ENCODE measurements at places on chromosomes 2 and 18.

- DNase-seq = no peak
These were observed 283.0 kb downstream of the RND3 start for GRCh38 chr2:150204451-150204850.

- DNase-seq = no peak
These were observed 445.6 kb upstream of the POU3F3 start for GRCh38 chr2:104408266-104408665.

DNA sequence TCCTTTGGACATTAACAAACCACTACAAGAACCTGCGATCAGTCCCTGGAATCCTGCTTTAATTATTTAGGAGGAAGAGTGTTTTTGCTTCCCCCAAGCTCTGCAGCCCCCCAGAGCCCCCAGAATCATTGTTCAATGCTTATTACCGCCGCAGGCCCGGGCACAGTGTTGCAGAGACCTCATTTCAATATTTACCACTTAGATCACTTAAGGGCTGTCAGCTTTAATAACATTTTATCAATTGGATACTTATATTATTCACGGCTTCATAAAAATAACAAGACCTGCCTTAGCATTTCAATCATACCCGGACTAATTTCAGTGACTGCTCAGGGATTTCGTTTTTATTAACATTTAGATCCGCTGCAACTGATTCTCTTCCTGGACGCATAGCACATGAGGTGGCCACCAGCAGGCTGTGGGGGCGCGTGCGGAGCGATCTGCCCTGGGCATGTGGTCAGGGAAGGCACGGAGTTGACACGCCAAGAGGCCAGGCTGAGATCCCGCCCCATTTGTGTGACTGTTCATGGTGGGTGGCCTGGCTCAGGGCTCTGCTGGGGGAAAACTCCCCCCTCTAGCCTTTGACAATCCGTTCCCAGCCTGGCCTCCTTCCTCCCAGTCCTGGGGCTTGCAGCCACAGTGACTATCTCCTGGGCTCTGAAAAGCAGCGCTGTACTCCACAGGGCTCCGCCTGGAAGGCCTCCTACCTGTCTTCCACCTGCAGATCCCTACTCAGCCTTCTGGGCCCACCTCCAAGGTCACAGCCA lies 267.6 kb downstream of the SRBD1 start:
- DNase-seq = no peak

GRCh38 chr2:143241403-143242088 lies 112.3 kb downstream of the ARHGAP15 start:
- DNase-seq = no peak

DNA sequence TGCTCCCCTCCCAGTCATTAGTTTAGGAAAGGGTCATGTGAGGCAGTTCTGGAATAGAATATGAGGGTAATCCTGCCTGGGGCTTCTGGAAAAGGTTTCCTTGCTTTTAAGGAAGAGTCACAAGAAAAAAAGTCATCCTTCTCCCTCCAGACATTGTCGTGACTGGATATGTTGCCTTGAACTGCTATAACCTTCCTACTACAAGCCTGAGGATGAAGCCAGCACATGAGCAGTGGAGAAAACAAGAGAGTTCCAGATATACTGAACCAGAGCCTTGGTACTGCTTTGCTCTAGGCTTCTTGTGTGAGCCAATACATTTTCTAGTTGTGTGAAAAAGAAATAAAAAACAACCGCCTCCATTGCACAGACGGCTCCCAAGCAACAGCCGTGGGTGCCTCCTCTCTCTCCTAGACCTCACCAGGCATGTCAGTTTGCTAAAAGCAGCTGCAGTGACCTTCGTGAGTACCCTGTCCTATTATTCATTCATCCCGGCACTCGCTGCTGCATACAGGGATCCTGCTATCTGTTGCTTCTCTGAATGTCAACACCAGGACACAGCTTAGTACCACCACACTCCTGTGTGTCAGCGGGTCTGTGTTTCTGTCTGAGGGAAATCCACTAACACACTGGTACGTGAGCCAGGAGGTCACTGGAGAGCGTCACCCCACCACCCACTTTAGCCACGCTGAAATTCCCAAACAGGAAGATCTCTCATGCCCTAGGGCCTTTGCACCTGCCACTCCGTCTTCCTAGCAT lies 186.7 kb downstream of the KLHL29 start:
- no peak for DNase-seq

DNA sequence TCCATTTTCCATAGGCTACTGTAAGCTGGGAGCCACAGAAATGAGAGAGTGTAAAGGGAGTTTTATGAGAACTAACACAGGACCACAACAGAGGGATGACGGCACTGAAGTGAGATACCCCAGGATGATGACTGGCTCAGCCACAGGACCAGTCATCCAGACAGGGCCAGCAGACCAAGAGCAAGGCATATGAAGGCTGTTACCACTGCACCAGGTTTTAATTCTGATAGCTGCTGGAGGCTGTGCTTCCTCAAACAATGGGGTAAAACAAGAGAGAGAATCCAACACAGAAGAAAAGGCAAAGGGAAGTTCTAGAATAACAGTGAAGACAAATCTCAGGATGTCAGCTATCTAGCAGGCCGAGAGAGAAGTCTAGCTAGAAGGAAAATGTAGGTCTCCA lies 94.9 kb downstream of the BCL2 start:
- no peak for DNase-seq

DNA sequence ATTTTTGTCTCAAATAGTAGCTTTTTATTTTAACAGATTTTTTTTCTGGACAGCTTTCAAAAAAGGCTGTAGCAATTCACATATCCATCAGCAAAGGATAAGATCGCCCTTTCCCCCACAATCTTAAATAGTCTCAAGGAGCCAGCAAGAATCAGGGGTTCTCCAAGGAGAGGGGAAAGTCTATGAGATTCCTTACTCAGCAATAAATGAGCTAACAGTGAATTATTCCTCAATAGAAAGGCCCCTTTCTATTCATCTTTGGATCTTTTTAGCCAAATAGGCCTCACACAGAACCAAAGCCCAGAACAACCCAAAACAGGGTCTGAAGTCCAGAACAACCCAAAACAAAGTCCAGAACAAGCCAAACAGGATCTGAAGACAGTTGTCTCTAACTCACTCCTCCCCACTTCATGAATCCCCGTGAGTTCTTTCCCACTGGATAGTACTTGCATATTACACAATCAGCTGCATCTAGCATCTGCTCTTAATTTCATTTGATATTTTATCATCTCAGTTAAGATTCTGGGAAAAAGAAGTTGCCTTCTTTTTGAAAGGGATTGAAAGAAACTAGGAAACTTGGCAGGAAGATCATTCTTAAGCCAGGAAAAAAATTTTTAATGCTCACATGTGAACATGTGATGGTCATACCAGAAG lies 3.4 kb upstream of the DHRS9 start:
- no peak for DNase-seq

GRCh38 chr18:78831603-78832002 lies 148.0 kb upstream of the SALL3 start:
- no peak for DNase-seq

DNA sequence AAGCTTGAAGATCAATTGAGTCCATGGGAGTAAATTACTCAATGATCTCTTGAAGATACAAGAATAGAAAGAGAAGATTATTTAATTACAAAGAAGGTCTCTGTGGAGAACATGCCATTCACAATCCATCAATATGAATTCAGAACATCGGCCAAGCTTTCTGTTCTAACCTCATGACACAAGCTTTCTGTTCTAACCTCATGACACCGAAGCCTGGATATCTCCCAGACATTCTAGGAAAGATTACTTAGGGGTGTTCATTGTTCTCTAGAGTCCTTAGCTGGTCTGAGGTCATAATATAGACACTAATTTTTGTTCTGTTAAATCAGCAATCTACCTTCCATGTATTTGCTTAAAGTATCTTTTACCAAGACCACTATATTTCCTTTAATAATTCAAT lies 95.5 kb downstream of the RDH14 start:
- DNase-seq = no peak

- DNase-seq = no peak
These were observed 22.5 kb upstream of the RAB31 start for GRCh38 chr18:9685615-9685890.

DNA sequence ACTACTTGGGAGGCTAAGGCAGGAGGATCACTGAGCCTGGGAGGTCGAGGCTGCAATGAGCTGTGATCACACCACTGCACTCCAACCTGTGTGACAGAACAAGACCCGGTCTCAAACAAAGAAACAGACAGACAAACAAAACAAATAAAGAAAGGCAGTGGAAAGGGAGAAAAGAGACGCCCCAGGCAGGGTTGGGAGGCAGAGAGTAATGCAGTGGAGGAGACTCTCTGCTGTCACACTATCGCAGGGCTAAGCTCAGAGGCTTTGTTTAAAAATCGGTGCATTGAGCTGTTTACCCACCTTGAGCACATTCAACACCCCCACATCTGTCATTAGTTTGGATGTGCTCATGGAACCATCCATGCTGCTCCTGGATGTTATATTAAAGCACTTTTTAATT lies 84.2 kb upstream of the RMP24 start:
- DNase-seq = no peak

GRCh38 chr18:52287151-52287550 lies 52.8 kb upstream of the DCC start:
- DNase-seq = no peak

DNA sequence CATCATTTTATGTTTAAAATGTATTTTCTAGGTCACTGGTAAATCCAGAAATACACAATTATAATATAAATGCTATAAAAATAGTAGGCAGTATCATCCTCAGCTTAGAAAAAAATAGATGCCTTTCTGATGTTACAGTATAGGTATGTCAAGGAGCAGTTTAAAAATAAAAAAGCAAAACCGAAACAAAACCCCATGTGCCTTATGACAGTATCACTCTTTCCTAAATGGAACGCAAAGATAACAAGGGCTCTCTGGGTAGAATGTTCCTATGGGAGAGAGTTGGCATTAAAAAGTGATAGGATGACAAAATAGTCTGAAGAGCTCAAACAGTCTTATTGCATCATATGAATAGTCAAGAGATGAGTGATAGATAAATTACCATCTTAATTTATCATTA lies 172.1 kb downstream of the DSC3 start:
- DNase-seq = no peak

DNA sequence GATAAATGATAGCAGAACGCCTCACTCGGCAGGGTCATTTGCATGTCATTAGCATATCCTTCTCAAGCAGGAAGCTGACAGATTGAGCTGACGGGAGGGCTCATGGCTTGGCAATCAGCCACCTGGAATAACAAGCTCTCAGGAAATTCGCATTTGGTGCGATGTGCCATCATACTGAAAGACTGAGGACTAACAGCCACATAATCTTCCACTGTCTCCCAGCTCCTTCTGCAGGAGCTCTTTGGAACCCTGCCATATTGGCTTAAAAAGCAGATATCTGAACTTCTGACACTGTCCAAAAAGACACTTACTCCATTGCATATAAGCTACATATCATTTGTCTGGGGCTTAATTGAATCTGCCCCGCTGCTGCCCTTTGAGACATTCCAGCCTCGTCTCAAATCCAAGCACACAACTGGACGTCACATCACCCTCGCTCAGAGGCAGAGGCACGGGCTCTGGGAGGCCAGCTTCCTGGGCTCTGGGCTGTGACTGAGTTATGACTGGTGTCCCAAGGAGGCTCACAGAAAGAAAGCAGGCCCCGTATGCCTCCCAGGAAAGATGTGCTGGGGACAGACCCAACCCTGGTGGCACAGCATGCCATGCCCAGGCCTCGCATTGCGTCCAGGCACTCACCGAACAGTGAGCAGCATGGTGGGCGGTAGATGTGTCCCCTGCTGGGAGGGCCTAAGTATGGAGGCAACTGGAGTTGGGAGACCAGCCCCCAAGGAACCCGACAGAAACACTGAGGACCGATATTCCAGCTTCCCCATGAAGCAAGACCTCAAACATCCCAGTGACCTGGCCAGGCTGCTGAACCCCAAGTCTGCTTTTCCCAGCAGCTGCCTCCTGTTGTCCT lies 228.0 kb downstream of the ATAD2B start:
- DNase-seq = no peak

- DNase-seq = no peak
These were observed 125.6 kb downstream of the HRH4 start for GRCh38 chr18:24585996-24586566.

DNA sequence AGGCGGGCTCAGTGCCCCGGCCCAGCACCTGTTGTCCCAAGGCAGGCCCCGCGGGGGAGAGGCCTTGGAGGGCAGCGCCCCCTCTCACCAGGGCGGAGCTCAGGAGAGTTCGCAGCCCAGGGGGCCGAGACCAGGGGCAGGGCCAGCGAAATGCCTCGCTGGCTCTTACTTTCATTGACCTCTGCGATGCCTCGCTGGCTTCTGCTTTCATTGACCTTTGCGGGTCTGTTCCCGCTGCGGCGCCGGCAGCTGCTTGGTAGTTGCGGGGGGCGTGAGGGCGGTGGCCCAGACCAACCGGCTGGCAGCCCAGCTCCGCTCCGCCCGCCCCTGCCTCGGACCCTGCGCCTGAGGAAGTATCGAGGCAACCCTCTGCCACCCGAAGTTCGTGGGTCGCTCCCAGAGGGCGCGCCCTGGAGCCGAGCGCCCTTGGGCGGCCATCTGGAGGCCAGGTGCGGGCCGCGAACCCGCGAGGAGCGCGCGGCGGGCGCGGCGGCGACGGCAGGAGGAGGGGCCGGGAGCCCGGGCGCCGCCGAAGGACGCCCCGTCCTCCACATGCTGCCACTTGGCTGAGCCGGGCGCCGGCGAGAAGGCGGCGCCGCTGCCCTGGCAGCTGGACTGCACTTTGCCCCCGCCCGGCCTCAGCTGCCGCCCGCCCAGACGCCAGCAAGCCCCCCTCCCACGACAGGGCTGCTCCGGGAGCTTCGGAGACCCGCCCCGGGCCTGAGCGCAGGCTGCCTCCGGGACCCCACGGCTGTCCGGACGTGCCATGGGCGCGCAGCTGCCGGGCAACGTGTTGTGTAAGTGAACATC lies 118.0 kb upstream of the MSTN start:
- DNase-seq = peak; percentile 7

DNA sequence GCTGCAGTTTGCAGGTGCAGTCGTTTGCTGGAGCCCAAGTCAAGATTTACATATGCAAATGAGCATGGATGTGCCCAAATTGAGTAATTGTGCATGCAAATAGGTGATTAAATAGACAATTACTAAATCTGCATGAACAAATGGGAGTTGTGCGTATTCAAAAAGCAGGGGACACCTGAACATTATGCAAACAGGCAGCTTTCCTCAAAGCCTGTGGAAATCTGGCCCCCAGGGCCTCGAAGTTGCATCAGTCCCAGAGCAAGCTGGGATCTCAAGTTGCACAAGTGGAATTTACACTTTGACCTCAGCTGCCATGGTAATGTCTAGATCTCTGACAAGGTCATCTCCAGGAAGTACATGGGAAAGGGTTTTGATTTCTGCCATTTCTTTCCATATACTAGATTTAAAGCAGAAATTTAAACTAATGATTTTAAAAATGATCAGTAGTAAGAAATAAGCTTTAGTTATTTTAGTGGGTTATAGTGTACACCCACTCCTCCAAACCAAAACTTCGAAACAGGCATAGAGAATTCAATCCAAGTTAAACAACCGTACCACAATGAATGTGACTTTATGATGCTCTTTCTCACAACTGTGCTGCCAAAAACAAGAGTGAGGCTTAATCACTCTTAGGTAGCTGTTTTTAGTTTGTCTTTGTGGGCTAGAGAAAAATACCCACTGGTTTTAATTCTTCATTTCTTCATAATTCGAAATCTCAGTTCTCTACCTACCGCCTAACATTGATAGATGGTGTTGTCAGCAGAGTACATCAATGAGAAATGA lies 110.7 kb downstream of the RND3 start:
- no peak for DNase-seq

- no peak for DNase-seq
These were observed 65.7 kb downstream of the LRRTM1 start for GRCh38 chr2:80238692-80239469.
